ENCODE measurements at places on chromosomes 3 and 15.

DNA sequence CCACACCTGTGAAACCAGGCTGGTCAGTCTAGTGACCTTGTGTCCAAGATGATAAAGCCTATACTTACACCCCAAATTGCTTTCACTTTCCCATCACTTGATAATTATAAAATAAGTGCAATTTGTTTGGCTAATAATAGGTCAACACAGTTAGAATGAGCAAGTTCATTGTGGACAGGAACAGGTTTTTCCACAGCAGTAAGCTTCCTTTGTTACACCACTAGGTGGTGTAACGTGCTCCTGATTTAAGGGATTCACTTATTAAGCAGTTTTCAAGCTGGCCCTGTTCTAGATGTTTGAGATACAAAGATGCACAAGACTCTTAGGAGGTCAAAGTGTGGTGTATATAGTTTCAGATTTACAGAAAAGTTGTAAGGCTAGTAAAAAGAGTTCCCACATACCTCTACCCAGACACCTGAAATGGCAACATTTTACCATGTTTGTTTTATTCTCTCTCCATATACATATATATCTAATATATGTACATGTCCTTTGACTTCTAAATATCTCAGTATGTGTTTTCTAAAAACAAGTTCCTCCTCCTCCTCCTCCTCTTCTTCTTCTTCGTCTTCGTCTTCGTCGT, 6.8 kb upstream of the MFSD1 start:
- no peak for DNase-seq

GRCh38 chr3:76400141-76400540, 614.8 kb upstream of the ZNF717 start:
- DNase-seq = no peak

- no peak for DNase-seq
Measured at GRCh38 chr15:92079047-92079446, 225.5 kb downstream of the SLCO3A1 start.

DNA sequence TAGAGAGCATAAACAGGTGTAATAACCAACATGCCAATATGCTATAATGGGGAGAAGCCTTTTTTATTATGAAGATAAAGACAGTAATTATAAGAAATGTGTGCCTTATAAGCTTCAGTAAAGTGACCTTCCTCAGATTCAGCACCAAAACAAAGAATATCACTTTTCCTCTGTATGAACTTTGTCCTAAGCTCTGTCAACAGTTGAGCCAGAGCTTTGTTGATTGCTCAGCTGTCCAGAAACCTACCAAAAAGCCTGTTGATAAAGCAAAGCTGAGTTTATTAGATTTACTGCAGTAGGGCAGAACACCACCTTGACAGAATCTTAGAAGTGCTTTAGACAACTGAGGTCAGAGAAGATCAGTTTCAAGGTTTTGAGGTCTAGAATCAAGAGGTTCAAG, 635.3 kb downstream of the EDEM1 start:
- no peak for DNase-seq

- no peak for DNase-seq
Measured at GRCh38 chr3:191292243-191293015, 36.8 kb upstream of the CCDC50 start.

- no peak for DNase-seq
Measured at GRCh38 chr3:80696280-80696679, 928.5 kb upstream of the ROBO1 start.

DNA sequence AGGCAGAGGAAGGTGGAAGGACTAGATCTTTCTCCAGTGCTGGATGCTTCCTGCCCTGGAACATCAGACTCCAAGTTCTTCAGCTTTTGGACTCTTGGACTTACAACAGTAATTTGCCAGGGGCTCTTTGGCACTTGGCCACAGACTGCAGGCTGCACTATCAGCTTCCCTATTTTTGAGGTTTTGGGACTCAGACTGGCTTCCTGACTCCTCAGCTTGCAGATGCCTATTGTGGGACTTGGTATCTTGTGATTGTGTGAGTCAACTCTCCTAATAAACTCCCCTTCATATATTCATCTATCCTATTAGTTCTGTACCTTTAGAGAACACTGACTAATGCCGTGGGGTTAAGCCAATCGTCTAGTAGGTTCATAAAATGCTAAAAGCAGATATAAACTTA, 8.8 kb upstream of the B3GNT5 start:
- DNase-seq = no peak

DNA sequence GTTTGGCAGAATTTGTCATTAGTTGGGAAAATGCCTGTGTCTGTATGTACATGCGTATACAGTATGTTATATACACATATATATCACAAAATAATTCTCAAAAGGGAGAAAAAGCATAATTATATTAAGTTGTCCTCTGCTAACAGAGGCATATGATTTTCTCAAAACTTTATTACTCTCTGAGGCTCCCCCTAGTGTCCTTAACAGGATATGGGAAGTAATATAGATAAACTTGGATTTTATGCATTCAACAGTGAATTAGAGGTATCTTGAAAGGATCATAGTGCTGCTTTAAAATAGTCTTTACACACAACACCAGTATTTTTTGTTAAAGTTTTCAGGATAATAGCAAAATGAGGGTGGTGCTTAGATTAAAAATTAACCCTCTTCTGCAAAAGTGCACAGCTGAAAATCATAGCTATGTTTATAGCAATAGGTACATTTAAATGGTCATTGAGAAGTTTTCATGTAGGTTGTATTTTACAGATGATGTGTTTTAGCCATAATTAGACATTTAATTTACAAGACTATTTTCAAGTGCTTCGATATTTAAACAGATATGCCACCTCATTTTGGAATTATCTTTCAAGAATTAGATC, 454.0 kb upstream of the ROBO2 start:
- DNase-seq = no peak

DNA sequence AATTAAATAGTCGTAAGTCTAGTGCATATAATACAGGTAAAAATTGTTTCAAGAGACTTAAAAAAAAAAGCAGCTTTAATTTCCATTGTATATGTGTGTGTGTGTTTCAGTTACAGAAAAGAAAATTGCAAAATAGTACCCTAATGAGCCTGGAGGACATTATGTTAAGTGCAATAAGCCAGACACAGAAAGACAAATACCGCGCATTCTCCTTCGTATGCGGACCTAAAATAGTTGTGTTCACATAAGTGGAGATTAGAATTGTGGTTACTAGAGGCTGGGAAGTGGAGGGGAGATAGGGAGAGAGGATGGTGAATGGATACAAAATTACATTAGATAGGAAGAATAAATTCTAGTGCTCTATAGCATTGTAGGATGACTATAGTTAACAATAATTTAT, 3.6 kb downstream of the MESD start:
- no peak for DNase-seq

GRCh38 chr3:46763178-46763577, 45.5 kb upstream of the PRSS50 start:
- no peak for DNase-seq

DNA sequence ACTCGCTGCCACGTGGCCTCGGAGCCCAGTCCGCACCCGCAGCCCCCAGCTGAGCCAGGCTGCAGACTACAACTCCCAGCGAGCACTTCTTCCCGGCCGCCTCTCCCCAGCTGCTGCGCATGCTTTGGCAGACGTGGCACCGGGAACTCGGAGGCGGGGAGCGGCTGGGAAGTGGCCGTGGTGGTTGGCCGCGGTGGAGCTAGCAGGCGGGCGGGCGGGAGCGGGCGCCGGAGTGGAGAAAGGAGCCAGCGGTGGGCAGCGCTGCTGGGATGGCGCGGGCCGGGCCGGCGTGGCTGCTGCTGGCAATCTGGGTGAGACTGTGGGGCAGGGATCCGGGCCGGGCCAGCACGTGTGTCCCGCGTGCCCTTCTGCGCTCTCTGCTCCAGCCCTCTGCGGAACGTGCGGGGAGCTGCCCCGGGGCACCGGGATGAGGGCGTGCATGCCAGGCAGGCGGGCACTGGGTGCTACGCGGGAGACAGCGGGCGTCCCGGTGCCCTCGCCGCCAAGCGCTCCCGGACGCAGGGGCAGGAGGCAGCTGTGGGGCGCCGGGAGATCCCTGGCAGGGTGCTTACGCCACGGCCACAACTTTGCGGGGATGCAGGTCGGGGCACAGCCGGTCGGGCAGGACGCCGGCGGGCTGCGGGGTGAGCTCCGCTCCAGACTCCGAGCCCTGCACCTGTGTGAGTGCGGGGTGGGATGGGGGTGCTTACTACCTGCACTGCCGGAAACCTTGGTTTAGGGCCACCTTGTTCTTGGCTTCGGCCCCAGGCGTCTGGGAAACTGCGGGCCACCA, at the start of gene PDIA5:
Gene PDIA5 (plus strand): TSS at position 130 of the 793 bp plus-strand sequence. CDS start 140 bp downstream, at position 270.
- peak; percentile 93 for DNase-seq

- DNase-seq = no peak
Measured at GRCh38 chr3:160210341-160210740, 14.9 kb upstream of the C3orf80 start.

DNA sequence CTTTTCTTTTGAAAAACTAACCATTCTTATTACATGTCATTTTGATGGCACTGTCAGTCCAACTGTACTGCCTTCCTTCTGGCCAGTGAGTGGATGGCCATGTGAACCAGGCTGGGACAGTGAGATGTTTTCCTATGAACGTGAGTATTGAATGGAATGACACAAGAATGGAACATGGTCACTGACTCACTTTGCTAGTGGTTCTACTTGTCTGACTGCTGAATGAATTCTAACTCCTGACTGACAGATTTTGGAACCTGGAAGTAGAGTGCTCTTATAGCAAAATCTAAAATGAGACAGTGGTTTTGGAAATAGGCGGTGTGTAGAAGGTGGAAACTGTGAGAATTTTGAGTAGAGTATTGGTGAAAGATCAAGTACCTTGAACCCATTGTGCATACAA, 606.9 kb upstream of the KCNMB2 start:
- no peak for DNase-seq

- no peak for DNase-seq
Measured at GRCh38 chr3:162087361-162087760, 590.8 kb downstream of the OTOL1 start.

GRCh38 chr15:48423342-48423741, 92.1 kb downstream of the DUT start:
- DNase-seq = no peak

DNA sequence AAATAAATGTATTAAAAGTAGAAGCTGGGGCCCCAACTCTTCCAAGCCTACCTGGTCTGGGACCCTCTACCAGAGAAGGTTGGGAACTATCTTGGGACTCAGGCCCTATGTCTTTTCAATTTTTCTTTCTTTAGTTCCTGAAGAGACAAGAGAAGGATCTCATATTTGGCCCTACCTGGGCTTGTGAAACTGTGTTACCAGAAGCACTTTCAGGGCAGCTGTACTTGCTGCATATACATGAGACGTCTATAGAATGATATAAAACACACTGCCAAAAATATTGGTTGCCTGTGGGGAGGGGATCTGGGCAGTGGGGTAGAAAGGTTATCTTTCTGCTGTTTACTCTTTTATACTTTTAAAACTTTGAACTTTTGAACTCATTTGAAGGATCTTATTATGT, 604 bp upstream of the EPB42 start:
- no peak for DNase-seq

- DNase-seq = no peak
Measured at GRCh38 chr15:91152896-91153581, 53.0 kb downstream of the SV2B start.

DNA sequence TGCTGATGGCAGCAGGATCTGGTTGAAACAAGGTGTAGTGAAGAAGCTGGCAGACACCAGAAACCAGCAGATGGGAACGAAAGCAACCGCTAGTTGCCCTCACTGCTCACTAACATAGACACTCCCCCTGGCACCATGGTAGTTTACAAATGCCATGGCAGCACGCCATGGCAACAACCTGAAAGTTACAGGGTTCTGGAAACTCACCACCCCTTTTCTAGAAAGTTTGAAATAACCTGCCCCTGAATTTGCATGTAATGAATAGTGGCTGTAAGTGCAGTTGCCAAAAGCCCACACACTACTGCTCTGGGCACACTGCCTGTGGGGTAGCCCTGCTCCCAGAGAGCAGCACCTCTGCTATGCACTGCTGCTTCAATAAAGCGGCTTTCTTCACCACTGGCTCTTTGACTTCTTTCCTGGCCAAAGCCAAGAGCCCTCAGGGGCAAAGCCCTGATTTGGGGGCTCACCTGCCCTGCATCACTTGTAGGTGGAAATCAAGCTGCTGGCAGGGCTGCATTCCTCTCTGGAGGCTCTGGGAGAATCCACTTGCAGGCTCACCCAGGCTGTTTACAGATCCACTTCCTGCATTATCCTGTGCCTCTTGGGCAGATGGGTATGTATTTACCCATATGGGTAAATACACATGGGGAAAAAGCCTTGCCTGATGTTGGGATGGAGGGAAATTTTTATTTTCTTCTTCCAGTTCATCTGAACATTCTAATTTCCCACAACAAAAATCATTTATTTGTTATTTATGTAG, 2.0 kb upstream of the GP9 start:
- DNase-seq = no peak

DNA sequence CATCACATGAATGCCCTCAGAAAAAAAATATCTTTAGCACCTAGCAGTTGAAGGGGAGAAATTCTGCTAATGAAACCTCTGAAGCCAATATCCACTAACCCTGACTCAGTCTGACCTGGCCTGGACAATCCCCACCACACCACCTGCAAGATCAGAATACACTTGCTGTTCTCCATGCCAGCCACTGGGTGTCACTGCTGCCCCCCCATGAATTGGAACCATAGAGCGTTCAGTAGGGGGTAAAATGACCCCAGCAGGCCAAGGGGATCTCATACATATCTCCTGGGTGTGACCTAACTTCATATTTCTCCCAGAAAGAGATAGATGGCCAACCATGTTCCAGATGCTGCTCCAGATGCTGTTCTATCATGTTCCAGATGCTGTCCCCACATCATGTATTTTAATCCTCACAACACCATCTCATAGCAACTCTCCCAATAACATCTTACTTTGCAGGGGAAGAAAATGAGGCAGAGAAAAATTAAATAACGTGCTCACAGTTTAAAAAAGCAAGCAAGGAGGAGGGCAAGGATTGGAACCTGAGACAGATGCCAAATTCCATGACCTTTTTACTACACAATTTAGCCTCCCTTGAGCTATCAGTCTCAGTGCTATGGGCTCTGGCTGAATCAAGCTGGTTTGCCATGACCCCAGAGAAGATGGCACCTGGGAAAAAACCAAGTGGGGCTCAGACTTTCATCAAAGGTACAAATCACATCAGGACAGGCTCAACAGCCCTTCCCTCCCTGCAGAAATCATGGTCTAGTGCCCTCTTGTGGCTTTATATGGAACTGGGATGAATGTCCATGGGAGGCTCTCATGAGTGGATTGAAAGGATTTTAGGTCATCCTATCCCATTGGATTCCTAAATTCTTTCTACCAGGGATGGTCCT, 12.4 kb downstream of the NTRK3 start:
- DNase-seq = peak; percentile 27

GRCh38 chr3:46448721-46449120, 16.0 kb downstream of the LTF start:
- DNase-seq = no peak

Measured in H54 (cell line).